ENCODE measurements at places on chromosomes 3 and 15.
A peak's percentile ranks its signal among the peaks of the same experiment; 100 is the strongest.

GRCh38 chr15:37134699-37135131 is 34.4 kb upstream of the MEIS2 start:
- no peak for DNase-seq

DNA sequence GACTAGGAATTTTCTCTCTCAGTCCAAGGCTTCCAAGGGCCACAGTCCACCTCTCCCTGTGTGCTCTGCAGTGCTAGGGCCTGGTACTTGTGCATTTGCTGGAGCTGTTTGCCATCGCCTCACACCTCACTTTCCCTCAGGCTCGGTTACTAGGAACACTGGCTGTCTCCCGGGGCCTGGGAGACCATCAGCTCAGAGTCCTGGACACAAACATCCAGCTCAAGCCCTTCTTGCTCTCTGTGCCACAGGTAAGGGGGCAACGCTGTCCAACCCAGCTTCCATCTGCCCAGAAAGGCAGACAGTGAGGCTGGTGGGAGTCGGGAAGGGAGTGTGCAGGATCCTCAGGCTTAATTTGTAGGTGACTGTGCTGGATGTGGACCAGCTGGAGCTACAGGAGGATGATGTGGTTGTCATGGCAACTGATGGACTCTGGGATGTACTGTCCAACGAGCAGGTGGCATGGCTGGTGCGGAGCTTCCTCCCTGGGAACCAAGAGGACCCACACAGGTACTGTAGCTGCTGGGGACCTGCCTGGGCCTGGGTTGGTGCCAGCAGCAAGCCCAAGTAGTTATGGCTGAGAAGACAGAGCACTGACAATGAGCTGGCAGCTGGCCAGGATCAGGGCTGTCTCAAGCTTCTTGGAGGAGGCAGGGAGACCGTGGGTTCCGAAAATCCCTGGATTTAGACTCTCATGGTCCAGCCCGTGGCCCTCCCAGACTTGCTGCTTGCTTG is 3.4 kb downstream of the PPM1M start:
- no peak for DNase-seq

DNA sequence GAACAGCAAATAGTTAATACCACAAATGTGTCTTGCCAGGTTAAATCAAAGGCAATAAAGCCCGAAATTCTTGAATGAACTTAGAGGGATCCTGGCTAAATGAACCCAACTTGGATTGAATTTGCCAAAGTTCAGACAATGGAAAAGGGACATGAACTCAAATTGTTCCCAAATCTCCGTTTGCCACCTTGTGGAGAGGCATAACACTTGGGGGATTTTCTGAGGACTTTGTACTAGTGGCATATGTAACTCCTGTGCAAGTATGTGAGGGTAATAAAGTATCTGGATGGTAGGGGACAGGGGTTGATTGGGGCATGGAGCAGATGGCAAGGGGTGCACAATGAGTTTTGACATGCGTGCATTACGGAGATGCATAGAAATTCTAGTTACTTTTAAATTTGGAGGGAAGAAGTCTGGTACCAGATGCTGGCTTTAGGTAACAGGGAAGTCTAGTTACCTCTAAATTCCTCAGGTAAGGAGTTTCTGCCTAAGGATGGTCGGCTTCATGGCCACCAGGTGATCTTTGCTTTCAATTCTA is 1.2 kb upstream of the TCAIM start:
- no peak for DNase-seq

DNA sequence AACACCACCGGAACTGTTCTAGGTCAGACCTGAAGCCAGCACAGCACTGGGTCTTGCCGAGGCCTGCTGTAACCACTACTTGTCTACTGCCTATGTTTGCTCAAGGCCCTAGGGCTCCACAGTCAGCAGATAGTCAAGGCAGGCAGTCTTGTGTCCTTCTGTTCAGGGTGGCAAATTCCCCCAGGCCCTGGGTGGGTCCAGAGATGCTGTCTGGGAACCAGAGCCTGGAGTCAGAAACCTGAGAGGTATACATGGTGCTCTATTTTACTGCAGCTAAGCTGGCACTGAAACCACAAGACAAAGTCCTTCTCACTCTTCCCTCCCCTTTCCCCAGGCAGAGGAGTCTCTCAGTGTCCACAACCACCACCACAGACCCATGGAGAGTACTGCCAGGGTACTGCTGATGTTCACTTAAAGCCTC is 89.9 kb downstream of the BBX start:
- no peak for DNase-seq

DNA sequence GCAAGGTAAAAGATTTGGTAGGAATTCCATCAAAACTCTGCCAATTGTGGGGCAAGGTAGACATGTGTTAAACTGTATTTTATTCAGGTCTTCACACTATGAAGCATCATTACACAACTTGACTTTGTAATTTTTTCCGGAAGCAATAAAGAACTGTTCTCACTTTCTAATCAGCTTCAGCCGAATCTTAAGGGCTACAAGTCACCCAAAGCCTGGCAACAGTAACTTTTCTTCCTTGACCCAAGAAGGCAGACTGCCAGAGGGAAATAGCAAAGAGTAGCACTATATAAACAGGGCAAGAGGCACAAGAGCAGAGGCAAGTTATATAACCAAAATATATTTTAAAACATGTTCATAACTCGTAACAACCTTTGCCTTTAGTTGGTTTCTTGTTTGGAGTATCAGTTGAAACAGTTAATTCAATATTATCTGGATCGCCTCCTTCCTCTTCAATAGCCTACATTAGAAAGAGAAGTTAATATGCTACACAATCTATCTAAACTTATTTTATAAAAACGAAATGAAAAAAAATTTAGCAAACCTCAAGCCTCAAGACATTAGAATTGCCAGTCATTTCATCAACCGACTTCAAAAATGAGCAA is 1.4 kb downstream of the SLTM start:
- DNase-seq = no peak

GRCh38 chr3:46926039-46926438 is 48.5 kb downstream of the PTH1R start:
- peak; percentile 53 for DNase-seq

DNA sequence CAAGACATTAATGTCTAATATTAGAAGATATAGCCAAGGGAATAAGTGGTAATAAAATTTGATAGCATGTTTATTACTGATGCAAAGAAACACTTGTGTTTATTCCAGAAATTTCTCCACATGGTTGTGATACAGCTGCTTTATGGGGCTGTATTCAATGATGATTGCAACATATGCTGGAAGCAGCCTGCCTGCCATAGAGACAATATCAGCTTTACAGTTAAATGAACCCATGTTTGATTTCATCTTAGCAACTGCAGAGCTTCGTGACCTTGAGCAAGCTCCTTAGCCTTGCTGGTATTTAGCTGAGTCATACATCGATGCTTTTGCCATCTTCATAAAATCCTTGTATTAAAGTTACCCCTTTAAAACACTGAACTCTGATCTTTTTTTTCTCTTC is 168.1 kb upstream of the STAC start:
- DNase-seq = peak; percentile 76

DNA sequence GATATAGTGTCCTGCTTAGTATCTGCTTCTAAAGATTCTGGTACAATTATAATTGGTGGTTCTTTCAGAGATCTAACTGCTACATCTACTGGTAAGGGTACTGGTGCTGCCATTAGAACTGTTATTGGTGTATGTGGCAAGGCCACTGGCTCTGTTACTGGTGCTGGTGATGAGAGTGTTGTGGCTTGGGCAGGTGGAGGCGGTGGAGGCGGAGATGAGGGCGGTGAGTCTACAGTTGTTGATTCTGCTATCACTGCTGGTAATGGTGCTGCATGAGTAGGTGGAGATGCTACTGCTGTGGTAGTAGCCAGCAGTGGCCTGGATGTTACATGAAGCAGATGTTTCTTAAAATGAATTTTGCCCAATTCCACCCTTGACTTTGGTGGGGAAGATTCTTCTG is 40.1 kb downstream of the SETD2 start:
- DNase-seq = no peak

DNA sequence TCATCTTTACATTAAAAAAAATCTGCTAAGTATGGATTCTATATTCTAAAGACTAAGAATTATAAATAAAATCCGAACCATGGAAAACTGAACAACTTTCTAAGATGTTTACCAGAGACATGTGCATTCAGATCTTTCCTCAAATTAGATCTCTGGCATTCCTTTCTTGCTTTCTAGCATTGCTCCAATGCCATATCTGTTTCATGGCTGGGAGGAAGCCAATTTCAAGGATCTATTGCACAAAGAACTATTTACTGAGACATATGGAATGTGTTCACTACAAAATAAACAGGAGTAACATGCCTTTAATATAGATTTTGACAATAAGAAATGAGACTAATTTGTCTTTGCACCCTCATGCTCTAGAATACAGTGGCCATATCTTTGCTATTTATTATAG is 45.1 kb upstream of the NANOGP8 start:
- DNase-seq = no peak

GRCh38 chr3:144265542-144266100 is 294.0 kb downstream of the DIPK2A start:
- DNase-seq = no peak

- DNase-seq = no peak
These were observed 35.9 kb upstream of the RORA start for GRCh38 chr15:61264986-61265385.
